ENCODE measurements at places on chromosomes 16 and 17.

GRCh38 chr16:29761882-29762281, 16.1 kb upstream of the C16orf54 start:
- no peaks in the 10 kb centered on the region for H3K4me1 ChIP-seq
- no peak overlapping the region for H3K4me3 ChIP-seq
- H3K36me3 ChIP-seq = no peaks in the 10 kb centered on the region
- no peaks in the 10 kb centered on the region for H3K27me3 ChIP-seq
- H3K27ac ChIP-seq = no peak overlapping the region
- DNase-seq = no peak

DNA sequence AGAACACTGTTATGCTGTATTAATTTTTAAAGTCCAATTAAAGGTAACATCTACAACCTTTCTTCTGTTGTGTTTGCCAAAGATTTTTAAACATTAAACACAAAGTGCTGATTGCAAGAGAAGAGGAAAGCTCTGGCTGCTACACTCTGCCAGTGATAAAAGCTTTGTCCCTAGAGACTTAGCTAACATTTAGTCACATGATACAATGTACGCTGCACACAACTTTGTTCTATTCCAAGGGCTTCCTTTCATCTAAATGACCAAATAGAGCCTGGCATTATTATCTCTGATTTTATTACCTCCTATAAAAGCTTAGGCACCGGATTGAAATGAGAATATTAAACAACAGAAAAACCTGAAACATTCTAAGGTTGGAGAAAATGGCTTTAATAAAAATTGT, 388.7 kb upstream of the PMFBP1 start:
- no peaks in the 10 kb centered on the region for H3K27me3 ChIP-seq
- H3K4me1 ChIP-seq = no peaks in the 10 kb centered on the region
- no peak overlapping the region for H3K27ac ChIP-seq
- H3K36me3 ChIP-seq = no peaks in the 10 kb centered on the region
- no peak overlapping the region for H3K4me3 ChIP-seq
- DNase-seq = no peak

- no peaks in the 10 kb centered on the region for H3K4me1 ChIP-seq
- H3K27me3 ChIP-seq = peaks cover 19% of the 10 kb centered on the region
- H3K4me3 ChIP-seq = no peak overlapping the region
- DNase-seq = no peak
- no peaks in the 10 kb centered on the region for H3K36me3 ChIP-seq
- no peak overlapping the region for H3K27ac ChIP-seq
Measured at GRCh38 chr17:55282379-55282702, 17.6 kb downstream of the HLF start.

DNA sequence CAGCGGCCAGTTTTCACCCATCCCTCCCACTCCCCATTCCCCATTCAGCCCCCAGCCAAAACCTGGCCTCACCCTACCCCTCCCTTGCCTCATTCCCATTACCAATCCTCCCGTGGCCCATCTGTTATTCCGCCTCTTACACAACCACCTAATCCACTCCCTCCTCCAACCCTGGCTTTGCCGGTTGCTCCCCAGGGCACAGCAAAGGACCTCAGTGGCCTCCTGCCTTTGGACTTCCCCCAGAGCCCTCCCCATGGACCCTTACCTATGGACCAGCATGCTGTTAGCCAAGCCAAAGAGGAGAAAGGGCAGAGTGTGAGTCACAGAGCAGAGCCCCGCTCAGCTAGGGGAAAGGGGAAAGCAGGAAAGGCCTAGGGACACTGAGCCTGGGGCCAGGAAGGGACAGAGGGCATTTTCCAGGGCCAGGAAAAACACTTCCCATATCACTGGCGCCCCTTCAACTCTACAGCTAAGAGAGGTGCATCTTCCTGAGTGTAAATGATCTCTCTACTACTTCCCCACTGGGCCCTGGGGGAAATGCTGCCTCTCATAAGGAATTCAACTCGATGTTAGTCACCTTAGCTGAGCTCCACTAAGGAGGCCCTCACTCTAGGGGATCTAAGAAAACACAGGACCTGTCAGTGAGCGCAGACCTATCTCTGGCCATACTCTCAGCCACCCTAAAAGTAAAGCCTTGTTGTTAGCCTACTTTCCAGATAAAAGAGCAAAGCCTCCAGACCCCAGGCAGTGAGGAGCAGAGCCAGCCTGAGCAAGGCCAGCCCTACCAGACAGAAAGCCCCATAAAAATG, 10.6 kb downstream of the PEMT start:
- no peak overlapping the region for H3K27ac ChIP-seq
- no peaks in the 10 kb centered on the region for H3K27me3 ChIP-seq
- peaks cover 8% of the 10 kb centered on the region for H3K36me3 ChIP-seq
- DNase-seq = no peak
- H3K4me1 ChIP-seq = no peaks in the 10 kb centered on the region

DNA sequence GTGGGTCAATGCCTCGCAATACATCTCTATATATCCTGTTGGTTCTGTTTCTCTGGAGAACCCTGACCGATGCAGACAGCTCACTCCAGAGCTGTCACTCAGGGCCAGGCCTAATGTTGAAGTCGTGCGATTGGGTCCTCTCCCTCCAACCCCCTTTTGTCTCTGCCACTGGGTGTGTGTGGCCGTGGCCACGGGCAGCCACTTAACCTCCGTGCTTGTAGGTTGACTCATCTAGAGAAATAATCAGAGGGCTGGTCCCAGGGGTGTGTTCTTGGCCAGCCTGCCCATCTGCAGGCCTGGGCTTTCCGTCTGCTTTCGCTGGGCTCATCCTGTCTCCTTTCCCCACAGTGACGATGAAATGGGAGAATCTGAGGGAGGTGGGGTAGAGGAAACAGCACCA, 7.4 kb downstream of the ADAD2 start:
- H3K36me3 ChIP-seq = no peaks in the 10 kb centered on the region
- DNase-seq = no peak
- no peaks in the 10 kb centered on the region for H3K27me3 ChIP-seq
- no peak overlapping the region for H3K4me3 ChIP-seq
- no peak overlapping the region for H3K27ac ChIP-seq

GRCh38 chr16:12403746-12404658, 399.7 kb downstream of the CPPED1 start:
- H3K27ac ChIP-seq = no peak overlapping the region
- no peak overlapping the region for H3K4me3 ChIP-seq
- H3K4me1 ChIP-seq = peaks cover 6% of the 10 kb centered on the region
- no peak for DNase-seq

DNA sequence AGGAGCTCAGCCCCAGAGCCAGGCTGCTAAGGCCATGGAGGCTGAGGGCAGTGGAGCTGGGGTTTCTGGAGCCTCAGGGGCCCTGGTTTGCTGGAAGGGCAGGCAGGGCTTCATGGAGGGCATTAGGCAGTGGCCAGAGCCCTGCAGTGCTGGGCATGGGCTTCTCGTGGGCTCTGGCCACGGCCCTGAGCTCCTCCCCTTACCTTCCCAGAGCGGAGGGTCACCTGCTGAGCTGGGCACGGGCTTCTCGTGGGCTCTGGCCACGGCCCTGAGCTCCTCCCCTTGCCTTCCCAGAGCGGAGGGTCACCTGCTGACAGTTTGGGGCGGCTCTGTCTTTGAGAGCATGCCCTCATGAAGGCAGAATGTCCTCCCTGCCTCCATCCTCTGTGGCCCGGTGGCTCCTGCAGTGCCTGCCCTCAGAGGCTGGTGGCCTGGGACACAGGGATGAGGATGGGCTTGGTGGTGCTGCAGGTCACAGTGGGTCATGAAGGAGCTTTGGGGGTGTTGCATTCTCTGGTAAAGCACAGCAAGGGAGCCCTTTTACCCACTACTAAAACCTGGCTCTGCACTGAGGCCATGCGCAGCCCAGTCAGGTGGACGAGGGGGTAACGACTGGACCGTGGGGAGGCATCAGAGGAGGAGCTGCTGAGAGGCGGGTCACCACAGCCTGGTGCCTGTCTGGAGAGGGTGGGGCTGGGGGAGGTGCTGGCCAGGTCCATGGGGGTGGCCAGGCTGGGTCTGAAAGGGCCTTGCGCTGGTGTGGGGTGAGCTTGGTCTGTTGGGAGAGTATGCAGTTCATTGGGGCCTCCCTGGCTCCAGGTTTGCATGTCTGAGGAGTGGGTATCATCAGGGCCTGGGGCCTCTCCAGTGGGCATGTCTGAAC, 2.9 kb upstream of the RNPS1 start:
- peaks cover 10% of the 10 kb centered on the region for H3K4me1 ChIP-seq
- H3K27ac ChIP-seq = no peak overlapping the region
- H3K4me3 ChIP-seq = no peak overlapping the region
- no peaks in the 10 kb centered on the region for H3K27me3 ChIP-seq
- peaks cover 16% of the 10 kb centered on the region for H3K36me3 ChIP-seq
- no peak for DNase-seq

GRCh38 chr17:10550014-10550413, 556 bp upstream of the MYH2 start:
- no peak overlapping the region for H3K4me3 ChIP-seq
- peaks cover 5% of the 10 kb centered on the region for H3K27me3 ChIP-seq
- DNase-seq = no peak

DNA sequence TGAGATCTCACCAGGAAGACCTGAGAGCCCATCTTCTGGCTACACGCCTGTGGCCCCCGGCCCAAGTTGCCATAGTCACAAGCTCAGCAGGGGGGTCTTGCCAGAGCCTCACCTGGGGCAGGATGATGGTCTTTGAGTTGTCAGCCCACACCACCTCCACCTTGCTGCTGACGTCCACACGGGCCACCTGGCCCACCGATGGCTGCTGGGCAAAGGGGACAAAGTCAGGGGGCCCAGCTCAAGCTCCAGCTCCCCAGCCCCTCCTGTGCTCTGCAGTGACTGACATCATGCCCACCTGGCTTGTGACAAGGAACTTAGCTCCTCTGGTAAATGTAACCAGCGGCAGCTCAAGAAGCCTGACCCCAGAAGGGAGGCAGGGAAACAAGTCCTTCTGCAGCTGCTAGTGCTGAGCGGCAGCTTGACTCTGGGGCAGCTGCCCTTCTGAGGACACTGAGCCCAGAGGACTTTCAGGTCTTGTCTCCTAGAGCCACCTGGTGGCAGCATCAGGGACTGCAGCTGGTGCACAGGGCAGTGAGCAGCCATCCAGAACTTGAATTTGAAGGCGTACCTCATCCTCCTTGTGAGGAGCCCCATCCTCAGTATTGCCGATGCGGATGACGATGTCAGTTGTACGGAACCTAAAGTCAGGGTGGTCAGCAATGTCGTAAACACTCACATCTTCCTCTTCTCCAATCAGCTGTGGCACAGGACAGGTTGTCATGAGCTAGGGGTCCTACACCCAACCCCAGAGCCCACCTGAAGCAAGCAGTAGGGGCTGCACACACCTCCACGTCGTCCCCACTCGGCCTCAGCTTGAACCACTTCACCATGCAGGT, 13.5 kb downstream of the SPHK1 start:
- no peaks in the 10 kb centered on the region for H3K27me3 ChIP-seq
- no peak overlapping the region for H3K4me3 ChIP-seq
- H3K4me1 ChIP-seq = no peaks in the 10 kb centered on the region
- H3K36me3 ChIP-seq = peaks cover 87% of the 10 kb centered on the region
- no peak overlapping the region for H3K27ac ChIP-seq
- DNase-seq = peak; percentile 84

- peaks cover 7% of the 10 kb centered on the region for H3K36me3 ChIP-seq
- peak overlapping the region; percentile 54 for H3K27ac ChIP-seq
- no peaks in the 10 kb centered on the region for H3K27me3 ChIP-seq
- DNase-seq = no peak
- H3K4me1 ChIP-seq = peaks cover 4% of the 10 kb centered on the region
Measured at GRCh38 chr16:84732674-84733352, 33.0 kb downstream of the USP10 start.

- no peaks in the 10 kb centered on the region for H3K4me1 ChIP-seq
- H3K36me3 ChIP-seq = no peaks in the 10 kb centered on the region
- no peak for DNase-seq
Measured at GRCh38 chr16:82470016-82470415, 156.8 kb upstream of the CDH13 start.

- no peaks in the 10 kb centered on the region for H3K27me3 ChIP-seq
- H3K4me3 ChIP-seq = no peak overlapping the region
- no peak for DNase-seq
- H3K27ac ChIP-seq = no peak overlapping the region
Measured at GRCh38 chr17:18866866-18867813, 9.2 kb downstream of the PRPSAP2 start.

- H3K4me3 ChIP-seq = no peak overlapping the region
- H3K27ac ChIP-seq = no peak overlapping the region
- DNase-seq = peak; percentile 48
- H3K27me3 ChIP-seq = no peaks in the 10 kb centered on the region
- no peaks in the 10 kb centered on the region for H3K36me3 ChIP-seq
Measured at GRCh38 chr17:74089869-74090464, 113.5 kb upstream of the RPL38 start.

GRCh38 chr16:19005561-19006445, 22.1 kb downstream of the TMC7 start:
- no peak overlapping the region for H3K27ac ChIP-seq
- peaks cover 18% of the 10 kb centered on the region for H3K4me1 ChIP-seq
- DNase-seq = no peak
- no peaks in the 10 kb centered on the region for H3K27me3 ChIP-seq
- H3K36me3 ChIP-seq = peaks cover 7% of the 10 kb centered on the region

GRCh38 chr16:89027281-89027680, 50.3 kb upstream of the CBFA2T3 start:
- H3K27me3 ChIP-seq = no peaks in the 10 kb centered on the region
- H3K36me3 ChIP-seq = no peaks in the 10 kb centered on the region
- no peak overlapping the region for H3K4me3 ChIP-seq
- H3K4me1 ChIP-seq = peaks cover 5% of the 10 kb centered on the region
- H3K27ac ChIP-seq = no peak overlapping the region
- no peak for DNase-seq

- no peak overlapping the region for H3K27ac ChIP-seq
- H3K27me3 ChIP-seq = no peaks in the 10 kb centered on the region
- peak overlapping the region; percentile 95 for H3K4me3 ChIP-seq
- no peak for DNase-seq
- H3K36me3 ChIP-seq = peaks cover 39% of the 10 kb centered on the region
- peaks cover 5% of the 10 kb centered on the region for H3K4me1 ChIP-seq
Measured at GRCh38 chr17:81509207-81509971, 3.2 kb downstream of the ACTG1 start.

GRCh38 chr17:62675701-62676100, 48.2 kb downstream of the MRC2 start:
- no peak overlapping the region for H3K27ac ChIP-seq
- no peaks in the 10 kb centered on the region for H3K4me1 ChIP-seq
- no peak overlapping the region for H3K4me3 ChIP-seq
- DNase-seq = no peak

DNA sequence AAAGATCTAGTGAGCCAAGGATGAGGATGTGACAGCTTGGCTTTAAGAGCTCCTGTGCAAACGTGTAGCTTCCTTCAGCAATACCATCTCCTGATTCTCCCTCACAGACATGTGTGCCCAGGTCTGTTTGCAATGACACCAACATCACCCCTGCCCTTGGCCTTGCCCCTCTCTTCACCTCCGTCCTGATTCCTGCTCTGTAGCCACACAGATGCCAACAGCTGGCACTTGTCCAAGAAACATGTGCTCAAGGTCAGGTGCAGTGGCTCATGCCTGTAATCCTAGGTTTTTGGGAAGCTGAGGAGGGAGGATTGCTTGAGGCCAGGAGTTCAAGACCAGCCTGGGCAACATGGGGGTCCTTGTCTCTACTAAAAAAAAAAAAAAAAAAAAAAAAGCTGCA, 103.8 kb upstream of the CRHR1 start:
- no peak overlapping the region for H3K27ac ChIP-seq
- no peaks in the 10 kb centered on the region for H3K36me3 ChIP-seq
- no peak overlapping the region for H3K4me3 ChIP-seq
- no peak for DNase-seq
- peaks cover 2% of the 10 kb centered on the region for H3K27me3 ChIP-seq
